DMS79 (cell line): ENCODE measurements at places on chromosomes 2 and 18.

DNA sequence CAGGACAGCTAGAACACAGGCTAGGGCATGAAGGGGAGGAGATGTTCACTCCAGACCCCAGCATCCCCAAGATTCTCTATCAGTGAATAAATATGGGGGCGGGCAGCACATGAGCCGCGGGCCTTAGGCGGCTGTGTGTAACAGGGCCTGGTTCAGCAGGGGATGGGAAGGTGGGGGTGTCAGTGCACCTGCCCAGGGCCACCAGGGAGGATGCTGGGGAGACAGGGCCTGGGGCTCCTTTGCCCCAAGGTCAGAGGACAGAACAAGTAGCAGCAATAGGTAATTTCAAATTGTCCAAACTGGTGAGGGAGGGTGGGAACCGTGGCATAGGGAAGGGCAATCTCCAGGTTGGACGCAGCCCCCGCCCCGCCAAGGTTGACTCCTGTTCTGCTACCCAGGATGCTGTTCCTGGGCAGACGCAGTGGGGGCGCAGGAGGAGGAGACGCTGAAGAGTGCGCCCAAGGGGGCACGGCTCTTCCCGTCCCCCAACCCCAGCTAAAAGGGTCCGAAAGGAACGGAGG, 16.2 kb downstream of the CYP26B1 start:
- no peak for DNase-seq

DNA sequence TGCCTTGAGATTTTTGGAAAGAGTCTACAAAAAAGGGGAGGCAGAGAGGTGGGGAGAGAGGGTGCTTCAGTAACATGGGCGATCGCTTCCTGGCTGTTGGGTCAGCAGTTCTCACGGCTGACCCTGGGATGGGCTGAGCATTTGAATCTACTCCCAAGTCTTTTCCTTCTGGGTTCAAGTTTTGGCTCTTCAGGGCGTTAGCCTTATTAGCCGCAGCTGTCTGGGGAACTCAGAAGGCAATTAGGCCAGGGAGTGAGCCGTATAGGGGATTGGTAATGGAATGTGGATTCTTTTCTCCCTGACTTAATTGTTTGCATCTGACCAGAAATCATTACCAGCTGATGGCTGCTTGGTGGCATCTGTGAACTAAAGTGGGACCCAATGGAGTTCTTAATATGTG, 250.5 kb upstream of the SKOR2 start:
- no peak for DNase-seq

GRCh38 chr18:4605212-4605611, 150.1 kb upstream of the DLGAP1 start:
- DNase-seq: peak; percentile 25

GRCh38 chr2:238254095-238254723, 14.4 kb upstream of the HES6 start:
- DNase-seq: no peak

- no peak for DNase-seq
These were observed 68.7 kb downstream of the CABLES1 start for GRCh38 chr18:23203891-23204432.

- no peak for DNase-seq
These were observed 50.2 kb upstream of the MRPL33 start for GRCh38 chr2:27721335-27721734.

DNA sequence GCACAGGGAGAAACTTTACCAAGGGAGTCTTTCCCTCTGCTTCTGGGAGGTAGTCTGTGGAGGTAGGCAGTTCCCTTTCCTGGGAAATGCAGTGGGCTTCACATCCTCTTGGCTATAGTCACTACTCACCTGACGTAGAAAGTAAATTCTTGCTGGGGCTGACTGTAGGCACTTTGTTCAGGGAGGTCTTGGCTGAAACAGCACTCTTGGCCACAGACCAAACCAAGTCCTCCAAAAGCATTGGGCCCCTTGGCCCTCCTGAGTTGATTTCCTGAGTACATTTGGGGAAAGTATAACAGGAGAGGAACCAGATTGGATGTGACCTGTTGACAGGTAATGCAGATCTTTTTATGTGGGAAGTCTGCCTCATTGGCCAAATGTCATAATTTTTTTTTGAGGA, 108.9 kb downstream of the MGAT5 start:
- DNase-seq: peak; percentile 31

DNA sequence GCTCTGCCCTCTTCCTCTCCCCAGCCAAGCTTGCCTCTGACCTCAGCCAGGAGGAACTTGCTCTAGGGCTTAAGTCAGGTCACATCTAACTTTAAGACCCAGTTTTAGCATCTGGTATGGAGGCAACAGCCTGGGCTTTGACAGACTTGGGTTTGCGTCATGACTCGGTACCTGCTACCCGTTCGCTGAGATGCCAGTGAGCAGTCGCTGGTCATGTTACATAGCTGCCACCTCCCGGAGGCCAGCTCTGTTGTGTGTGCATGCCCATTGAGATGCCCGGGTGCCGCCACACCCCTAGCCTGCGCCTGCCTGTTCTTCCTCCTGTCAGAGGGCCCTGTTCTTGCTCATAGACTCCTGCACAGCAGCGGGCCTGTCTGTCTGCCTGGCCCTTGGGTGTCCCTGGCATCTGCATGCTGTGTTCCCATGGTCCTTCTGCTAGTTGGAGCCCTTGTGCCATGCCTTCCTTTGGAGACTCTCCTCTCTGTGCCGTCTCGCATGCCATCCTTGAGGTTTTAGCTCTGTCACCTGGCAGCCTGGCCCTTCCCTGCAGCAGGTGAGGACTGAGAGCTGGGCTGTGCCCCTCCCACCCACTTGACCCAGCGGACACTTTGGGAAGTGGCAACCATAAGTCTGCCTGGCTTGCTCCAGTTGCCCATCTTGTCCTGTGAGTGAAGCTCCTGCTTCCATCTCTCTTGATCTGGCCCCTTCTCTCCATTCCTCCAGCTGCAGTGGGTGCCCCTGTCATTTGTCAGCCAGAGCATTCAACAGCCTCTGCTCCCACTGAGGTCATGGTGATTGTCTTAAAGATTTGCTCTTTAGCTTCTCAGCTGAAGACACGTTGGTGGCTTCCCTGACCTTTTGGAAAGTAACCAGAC, 24.9 kb downstream of the ASAP2 start:
- DNase-seq: peak; percentile 31

- DNase-seq: no peak
These were observed 137.5 kb downstream of the SH3RF3 start for GRCh38 chr2:109266496-109266895.

GRCh38 chr2:204019572-204020501, 83.3 kb downstream of the ICOS start:
- no peak for DNase-seq

DNA sequence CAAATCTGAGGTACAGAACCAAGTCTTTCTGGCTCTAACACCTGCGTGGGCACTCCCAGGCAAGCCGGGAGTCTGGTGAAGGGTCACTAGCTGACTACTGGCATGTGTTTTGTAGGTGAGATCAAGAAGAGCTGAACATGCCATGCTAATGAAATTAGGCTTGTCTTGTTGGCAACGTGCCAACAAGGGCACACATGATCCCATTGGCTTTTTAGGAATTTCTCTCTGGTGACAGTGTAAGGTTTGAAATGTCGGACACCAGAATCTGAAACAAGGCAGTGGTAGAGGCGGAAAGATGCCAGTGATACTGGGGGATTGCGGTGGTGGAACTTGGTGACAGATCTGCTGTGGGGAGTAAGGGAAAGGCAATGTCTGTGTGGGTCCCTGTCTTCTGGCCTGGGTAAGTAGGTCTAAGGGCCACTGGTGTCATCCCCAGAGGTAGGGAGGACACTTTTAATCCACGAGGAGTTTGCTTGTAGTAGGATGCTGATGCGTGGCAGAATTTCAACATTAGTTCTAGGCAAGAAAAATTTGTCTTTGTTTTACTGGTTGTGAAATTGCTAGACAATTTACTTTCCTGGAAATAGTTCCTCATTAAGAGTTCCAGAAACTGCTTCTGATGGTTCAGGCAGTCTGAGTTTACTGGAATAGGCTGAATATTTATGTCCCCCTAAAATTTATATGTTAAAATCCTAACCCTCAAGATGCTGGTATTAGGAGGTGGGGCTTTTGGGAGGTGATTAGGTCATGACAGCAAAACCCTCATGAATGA, 52.6 kb upstream of the ACMSD start:
- DNase-seq: no peak

GRCh38 chr2:7722212-7722910, 805.1 kb downstream of the RNF144A start:
- no peak for DNase-seq

DNA sequence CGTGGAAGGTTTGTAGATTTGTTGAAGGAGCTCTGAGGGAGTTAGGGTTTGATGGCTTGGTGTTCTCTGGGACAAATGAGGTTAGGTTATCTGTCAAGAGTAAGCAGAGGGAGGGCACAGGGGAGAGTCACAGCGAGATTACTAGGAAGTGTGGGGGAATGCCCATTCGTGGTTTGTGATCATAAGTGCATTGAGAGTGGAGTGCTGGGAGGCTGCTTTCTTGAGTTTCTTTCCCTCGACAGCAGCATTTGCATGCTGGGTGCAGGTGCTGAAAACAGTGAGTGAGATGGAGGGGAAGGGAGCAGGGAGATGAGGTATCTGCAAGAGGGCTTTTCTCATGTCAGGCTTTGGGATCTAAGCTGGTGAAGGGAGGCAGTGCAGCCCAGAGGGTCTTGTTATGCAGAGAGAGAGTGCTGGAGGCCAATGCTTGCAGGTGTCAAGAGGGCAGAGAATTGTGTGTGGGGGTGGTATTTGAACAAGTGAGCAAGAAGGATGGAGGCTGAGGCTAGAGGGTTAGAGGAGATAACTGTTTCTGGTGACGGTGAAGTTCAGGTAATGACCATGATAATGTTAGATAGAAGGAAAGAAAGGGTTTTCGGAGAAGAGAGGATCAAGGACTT, 8.8 kb downstream of the RALB start:
- no peak for DNase-seq

DNA sequence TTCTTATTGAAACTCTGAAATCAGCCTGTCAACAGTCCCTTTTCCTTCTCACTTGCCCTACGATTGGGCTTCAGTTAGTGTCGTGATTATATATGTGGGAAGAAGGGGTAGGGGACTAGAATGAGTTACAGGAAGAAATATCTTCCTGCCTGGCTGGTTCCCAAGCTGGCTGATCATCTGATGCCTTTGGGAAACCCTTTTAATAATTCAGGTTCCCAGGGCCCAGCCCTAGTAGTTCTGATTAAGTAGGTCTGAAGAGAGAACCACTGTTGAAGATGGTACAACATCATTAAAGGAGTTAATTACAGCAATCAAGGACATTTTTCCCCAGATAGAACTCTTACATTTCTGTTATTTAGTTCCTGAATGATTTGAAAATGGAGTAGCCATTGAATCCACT, 110.1 kb upstream of the EML6 start:
- DNase-seq: no peak
